ENCODE measurements at places on chromosomes 11 and 22.

GRCh38 chr11:2574553-2575535 lies 125.0 kb downstream of the KCNQ1OT1 start:
- DNase-seq, result no peak

DNA sequence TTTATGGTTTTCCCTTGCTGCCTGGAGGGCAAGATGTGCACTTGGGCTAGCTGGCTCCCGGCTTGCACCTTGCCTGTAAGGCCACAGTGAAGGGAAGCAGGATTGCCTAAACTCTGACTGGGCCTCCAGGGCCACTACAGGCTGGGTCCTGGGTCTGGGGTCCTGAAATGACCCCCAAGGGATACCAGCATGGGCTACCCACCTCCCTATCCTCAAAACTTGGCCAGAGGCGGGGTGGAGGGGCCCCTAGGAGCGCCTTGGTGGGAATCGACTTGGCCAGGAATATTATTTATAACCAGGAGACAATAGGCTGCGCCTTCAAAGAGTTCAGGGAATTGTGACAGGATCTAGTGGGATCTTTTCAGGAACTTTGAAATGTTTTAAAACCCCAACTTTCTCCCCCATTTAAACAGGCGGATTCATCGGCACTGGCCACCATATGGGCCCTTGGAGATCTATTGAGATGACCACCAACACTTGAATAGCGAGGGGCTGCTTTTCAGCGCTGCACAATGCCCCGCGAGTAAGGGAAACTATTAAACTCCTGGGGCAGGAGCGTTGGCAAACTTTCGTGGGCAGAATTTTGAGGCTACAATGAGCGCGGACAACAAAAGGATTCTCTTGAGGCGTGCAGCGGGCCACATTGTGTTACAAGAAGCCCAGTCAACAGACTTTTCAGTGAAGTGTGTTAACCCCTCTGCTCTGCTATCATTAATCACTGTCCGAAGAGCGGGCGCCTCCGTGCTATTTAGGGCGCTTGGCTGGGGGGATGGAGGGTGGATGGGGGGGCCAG lies 15.2 kb downstream of the PAX6 start:
- no peak for DNase-seq

- no peak for DNase-seq
Measured at GRCh38 chr22:46046299-46046685, 69.3 kb upstream of the WNT7B start.

DNA sequence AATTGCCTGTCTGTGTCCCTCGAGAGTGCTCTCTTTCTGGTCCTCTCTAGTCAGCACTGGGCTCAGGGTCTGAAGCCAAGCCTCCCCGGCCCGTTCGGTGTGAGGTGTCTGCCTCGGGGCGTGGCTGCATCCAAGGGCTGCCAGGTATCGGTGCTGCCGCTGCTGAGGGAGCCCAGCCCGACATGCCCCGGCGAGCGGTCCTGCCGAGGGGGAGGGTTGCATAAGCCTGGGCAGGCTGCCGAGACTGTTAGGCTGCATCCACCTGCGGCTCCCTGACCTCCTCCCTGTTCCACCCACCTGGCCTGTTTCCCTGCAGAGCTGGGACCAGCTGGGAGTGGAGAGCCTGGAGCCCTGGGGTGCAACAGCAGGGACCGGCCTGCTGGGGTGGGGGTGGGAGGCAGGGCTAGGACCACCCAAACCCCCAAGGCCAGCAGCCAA lies 6.3 kb downstream of the OVOL1 start:
- no peak for DNase-seq

GRCh38 chr22:36028646-36029405 lies at the start of gene RBFOX2:
RBFOX2 (minus strand) TSS chr22:36028824; CDS start chr22:36028425, 399 bp downstream.
- peak; percentile 88 for DNase-seq

- no peak for DNase-seq
Measured at GRCh38 chr22:40215266-40215665, 37.5 kb downstream of the TNRC6B start.

Data from kidney capillary endothelial cell (primary cell).